Activated CD4-positive, alpha-beta T cell treated with anti-CD3 and anti-CD28 coated beads, Interleukin-2, amount 50 U/mL, for 24 hours (primary cell): ENCODE measurements at places on chromosomes 7 and 10.

DNA sequence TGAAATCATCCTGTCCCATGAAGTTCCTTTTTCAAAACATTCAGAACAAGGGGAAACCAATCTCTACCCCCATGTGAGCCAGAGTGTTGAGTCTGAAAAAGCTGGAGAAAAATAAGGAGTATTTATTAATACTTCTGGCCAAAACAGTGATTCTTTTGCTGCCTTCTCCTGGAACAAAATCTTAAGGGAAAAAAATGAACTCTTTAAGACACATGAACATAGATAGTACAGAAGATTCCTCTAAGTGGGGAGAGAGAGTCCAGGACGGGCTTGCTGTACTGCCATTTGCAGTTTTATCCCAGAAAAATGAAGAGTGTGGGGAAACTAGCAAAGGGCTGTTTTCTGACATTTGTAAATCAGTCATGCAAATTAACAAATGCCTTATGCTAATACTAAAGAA lies 173.4 kb upstream of the CELF2 start:
- no peak for DNase-seq

DNA sequence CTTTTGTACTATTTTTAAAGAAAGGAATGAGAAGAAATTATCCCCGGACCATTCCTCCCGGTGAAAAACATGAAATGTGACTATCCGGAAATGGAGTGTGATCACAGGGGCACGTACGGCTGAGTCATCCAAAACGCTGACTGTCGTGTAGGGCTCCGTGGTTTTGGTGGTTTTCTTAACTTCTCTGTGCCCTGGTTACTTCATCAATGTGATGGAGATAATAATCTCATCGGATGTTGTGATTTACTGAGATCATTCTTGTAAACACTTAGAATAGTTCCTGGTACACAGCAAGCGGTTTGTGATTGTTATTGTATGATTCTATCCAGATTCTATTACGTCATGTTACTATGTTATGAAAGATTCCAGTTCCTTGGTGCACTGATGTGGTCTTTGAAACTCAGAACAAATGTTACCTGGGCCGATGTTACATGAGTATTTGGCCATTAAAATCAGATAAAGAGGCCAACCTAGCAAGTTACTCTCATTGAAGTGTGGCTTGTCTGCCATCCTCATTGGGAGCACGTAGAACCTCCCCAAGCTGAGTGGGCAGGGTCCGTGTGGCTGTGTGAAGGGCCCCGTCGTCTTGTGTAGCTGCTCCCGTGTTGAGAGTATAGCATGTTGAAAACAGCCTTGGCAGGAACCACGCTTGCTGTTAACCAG lies 99.5 kb downstream of the CAMK1D start:
- peak; percentile 26 for DNase-seq

GRCh38 chr7:119545118-119545517 lies 727.9 kb upstream of the KCND2 start:
- no peak for DNase-seq

- no peak for DNase-seq
Measured at GRCh38 chr7:96359876-96360275, 38.0 kb upstream of the SLC25A13 start.

DNA sequence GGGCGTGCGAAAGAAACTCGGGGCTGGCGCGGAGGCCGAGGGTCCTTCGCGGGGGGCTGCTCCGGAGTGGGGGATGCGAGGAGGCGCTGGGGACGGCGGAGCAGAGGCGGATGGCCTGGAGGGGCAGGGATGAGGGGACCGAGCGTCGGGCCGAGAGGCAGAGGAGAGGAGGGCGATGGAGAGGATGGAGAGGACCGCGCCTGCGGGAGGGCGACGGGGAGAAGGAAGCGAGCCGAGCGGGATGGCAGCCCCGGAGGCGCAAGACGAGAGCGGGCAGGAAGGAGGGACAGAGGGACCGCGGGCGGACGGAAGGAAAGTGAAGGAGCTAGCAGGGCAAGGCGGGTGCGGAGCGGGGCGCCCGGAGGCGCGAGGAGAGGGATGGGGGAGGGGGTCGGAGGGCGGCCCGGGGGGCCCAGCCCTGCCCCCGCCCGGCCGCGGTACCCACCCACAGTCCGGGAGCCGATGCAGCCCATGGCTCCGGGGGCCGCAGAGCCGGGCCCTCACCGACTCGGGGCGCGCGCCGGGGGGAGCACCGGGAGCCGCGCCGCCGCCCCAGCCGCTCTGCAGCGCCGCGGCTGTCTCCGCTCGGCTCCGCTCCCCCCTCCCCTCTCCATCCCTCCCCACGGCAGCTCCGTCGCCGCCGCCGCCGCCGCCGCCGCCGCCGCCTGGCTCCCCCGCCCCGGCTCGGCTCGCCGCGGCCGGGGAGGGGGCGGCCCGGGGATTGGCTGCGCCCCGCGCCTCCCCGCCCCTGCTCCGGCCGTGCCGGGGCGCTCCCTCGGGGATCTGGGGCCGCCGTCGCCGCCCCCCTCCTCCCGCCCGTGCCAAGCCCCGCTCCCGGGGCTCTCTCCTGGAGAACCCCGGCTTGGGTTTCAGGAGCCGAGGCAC lies at the start of gene FAM131B:
Gene FAM131B (minus strand): TSS at position 583 of the 885 bp plus-strand sequence. CDS start 110 bp downstream, at position 473.
- no peak for DNase-seq

DNA sequence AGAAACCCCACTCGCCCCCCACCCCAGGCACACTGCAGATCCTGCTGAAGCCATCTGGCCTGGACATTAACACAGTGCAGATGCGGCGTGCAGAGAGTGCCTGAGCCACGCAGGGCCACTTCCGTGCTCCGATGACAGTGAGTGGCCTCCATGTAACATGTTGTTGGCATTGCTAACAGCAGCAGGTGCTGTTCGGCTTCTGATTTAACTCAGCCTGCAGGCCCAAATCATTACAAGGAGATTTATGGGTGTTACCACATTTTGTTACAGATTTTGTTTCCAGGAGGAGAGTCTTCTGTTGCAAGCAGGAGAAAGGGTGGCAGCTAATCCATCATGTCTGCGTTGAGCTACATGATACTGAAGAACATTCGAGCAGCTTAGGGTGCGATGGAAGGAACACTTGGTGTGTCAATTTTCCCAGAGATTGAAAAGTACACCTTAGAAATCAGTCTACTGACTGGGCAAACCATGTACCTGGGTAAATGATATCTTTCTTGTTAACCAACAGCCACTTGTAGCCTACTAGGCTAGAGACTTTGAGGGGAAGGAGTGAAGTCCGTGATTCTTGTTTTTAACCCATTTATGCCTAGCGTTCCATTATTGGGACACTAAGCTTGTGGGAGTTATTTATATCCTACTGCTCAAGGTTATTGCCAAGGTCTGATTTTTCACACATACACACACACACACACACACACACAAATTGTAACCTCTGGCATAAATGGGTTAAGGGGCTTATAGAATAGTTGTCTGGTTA lies 90.0 kb downstream of the JCAD start:
- no peak for DNase-seq

DNA sequence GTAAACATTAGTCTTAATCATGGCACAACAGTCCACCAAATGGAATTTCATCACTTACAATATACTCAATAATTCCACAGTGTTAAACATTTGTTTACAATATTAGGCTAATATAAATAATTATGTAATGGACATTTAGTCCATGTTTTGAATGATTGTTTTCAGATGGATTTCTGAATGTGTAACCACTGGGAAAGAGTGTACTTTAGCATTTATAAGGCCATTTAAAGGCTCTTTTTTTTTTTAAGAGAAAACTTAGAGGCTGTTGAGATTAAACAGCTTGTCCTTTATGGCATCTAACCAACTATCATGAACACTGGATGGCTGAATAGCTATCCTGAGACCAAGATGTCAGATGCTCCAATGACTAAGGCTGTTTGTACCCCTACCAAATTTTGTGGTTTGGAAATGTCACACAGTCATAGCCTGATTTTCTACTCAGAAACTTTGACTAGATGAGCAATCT lies 248.3 kb upstream of the GLI3 start:
- DNase-seq: no peak

GRCh38 chr7:2804227-2804763 lies 39.8 kb downstream of the GNA12 start:
- DNase-seq: no peak

GRCh38 chr10:70761031-70761601 lies 24.1 kb downstream of the TBATA start:
- DNase-seq: no peak

- no peak for DNase-seq
Measured at GRCh38 chr7:110775046-110775445, 315.9 kb upstream of the LRRN3 start.

GRCh38 chr7:135757719-135758411 lies 9.3 kb upstream of the FAM180A start:
- DNase-seq: no peak

GRCh38 chr10:10233229-10233628 lies 784.4 kb upstream of the CELF2 start:
- no peak for DNase-seq

GRCh38 chr10:6838118-6838517 lies 258.0 kb upstream of the PRKCQ start:
- DNase-seq: no peak

GRCh38 chr7:140677496-140677895 lies 4.8 kb downstream of the ADCK2 start:
- DNase-seq: no peak

DNA sequence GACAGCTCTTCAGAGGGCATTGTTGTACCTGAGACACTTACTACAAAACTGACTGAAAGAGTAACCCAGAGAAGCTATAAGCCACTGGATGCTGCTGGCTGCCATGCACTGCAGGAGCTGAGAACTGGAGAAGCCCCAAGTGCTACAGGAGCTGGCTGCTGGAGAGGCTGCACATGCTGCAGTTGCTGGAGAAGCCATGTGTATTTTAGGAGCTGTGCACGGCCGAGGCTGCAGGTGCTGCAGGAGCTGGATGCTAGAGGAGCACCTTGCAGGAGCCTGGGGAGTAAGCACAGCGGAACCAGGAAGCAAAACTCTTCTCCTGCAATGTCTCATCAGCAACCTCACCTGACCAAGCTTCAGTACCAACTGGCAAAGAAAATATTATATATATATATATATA lies 45.5 kb downstream of the STEAP1B start:
- DNase-seq: no peak

GRCh38 chr7:142487124-142487523 lies 229.3 kb upstream of the PRSS58 start:
- DNase-seq: no peak

- no peak for DNase-seq
Measured at GRCh38 chr7:8343556-8343955, 81.6 kb upstream of the ICA1 start.

- no peak for DNase-seq
Measured at GRCh38 chr7:95427166-95427565, 7.7 kb downstream of the PON2 start.

DNA sequence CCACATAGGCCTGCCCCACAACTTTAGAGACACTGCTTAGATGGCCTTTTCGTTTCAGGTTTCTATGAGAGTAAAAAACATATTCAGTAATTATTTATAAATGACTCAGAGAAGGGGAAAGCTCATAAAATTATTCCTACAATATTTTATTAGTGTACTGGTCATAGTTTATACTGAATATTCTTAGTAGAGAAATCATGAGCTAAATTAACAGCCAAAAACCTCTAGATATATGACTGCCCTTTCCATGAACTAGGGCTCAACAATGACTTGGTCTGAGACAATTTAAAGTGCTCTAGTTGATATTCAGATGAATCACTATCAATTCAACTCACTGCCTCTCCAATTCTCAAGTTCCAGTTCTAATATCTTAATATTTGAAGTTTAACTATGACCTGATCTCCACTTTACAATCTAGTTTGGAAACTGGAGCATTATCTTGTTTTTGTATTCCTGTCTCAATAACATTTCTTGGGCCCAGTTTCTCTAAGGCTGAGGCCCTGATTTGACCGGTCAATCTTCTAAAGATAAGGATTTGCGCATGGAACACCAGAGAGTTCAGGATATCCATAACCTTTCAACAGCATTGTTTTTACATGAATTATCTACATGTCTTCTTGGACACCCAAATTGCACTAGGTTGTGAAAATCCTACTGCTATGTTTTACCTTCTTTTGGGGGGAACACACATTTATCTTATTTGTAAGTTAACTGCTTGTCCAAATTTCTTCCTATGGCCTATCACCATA lies 141.6 kb downstream of the DGKB start:
- no peak for DNase-seq

DNA sequence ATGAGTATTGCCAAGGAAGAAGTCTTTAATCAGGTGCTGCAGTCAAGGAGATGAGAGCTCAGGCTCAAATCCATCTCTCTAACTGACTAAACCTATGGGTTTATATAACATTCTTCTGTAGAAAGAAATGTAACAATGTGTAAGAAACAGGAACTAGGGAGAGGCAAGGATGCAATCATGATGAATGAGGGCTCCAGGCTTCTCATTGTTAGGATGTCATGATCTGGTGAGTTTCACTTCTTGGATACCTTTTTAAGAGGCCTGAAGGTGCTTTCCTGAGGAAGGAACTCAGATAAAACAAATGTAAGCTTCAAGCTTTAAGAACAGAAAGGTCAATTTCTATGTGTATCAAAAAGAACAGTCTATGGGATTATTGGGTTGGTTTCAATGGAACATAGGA lies 30.8 kb upstream of the SCIN start:
- DNase-seq: no peak

DNA sequence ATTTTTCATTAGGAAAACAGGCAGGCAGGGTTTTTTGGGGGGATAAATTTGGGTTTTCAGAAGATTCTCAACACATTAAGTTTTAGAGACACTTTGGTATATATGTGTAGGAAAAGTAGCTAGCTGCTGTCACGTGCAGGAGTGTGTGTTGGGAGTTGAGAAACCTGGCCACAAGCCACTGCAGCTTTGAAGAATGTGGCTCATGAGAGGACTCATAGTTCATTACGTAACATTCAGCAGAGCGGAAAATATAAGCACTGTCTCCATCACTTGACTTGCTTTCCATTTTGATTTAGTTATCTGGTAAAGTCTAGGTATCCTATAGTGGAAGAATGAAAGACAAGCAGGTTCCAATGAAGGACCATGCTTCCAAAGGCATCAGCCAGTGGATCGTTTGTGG lies 31.2 kb downstream of the SMNDC1 start:
- peak; percentile 33 for DNase-seq
